ENCODE measurements at places on chromosomes 5 and 9.
A peak's percentile ranks its signal among the peaks of the same experiment; 100 is the strongest.

GRCh38 chr5:111453295-111453694, 59.0 kb downstream of the STARD4 start:
- no peak for DNase-seq

DNA sequence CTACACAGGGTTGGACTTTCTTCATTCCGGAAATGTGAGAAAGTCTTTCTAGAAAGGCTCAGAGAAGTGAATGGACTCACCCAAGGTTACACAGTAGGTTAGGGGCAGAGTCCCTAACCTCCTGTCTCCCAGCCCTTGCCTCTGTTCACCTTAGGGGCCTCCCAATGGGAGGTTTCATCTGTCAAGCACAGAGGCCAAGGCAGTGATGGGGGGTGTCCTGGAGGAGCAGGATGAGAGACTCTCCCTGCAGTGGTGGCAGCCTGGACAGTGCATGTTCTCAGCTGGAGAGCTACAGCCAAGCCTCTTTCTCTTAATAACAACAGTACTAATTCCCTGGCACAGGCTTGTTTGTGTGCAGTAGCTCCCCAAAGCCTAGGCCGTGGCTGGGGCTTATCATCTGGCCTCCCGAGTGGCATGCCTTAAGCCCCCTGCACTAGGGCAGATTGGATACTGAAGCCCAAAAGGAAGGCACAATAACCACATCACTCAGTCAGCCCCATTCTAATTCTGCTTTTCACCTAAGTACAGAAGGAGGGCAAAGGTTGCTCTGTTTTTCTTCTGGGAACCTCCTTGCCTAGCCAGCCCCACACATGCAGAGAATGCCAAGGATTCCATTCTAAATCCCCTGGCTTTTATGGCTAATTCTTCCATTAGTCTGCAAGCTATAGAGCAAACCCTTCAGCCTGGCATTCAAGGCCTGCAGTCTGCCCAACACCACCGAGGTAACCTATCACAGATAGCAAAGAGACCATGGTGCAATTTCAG, 50.2 kb upstream of the XPA start:
- DNase-seq: no peak

GRCh38 chr9:136977223-136977622, at the start of gene PTGDS:
TSS of gene PTGDS (plus strand) at chr9:136977504. CDS start at chr9:136977579, 75 bp downstream.
- DNase-seq: no peak

DNA sequence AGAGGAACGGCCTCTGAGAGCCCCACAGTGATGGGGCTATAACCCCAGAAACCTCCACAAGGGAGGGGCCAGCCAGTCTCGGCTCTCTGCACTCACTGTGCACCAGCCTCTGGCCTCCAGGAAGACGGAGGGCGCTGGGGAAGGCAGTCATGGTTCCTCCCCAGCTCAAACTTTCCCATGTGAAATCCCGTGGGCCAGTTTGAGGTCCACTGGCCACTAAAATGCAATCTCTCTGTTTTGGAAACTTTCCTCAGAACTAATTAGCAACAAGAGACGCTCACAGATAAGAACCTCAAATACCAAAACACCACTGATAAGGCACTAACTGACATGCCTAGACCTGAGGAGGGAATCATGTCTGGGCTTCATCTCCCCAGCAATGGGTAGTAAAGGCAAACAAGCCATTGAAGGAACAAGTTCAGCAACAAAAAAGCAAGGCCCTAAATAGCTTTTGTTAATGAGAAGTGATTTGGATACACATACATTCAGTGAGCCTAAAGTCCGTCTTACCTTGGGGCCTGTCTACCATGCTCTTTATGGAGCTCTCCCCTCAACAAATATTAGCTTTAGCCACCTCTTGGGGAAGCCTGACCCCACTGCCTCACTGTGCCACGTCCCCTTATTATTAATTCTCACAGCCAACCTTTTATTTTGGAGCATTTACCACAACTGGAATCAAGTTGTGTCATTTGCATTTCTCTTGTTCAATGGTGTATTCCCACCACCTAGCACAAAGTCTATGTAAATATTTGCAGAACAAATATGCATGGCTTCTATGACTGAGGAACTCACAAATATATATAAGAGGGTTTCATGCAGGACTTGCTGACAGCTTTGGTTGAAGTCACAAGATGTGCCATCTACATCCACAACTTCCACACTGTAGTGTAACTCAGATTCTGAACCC, 56.1 kb upstream of the GLRX start:
- DNase-seq: peak; percentile 36

GRCh38 chr9:86695910-86696424, 251.3 kb downstream of the GAS1 start:
- DNase-seq: no peak

- no peak for DNase-seq
These were observed 257.0 kb upstream of the PRR16 start for GRCh38 chr5:120207129-120207528.

- no peak for DNase-seq
These were observed 16.0 kb downstream of the TRAF2 start for GRCh38 chr9:136902259-136902821.

DNA sequence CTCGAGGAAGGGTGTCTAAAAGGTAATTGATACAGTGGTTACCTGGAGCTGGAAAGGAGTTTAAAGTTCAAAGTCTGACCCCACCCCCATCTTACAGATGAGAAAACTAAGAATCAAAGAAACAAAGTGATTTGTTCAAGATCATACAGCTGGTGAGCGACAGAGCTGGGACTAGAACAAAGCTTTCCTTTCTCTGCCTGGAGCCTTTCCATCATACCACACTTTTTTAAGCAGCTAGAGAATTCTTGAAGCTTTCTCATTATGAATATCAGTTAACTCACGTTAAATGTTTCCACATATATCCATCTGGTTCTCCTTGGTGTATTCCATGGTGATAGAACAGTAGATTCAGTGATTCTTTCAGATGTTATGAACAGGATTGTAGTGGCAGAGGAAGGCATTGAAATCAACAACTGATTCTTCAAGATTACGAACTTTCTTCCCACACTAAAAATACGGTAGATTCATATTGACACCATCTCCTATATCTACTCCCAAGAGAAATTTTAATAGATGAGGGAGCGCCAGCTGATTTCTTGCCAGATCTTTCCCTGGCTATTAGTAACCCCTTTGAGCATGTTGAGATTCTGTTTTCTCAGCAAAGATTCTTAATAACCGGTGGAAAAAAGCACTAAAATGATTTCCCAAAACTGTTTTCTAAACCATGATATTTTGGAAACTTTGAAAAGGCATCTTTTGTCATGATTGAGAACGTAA, 233.7 kb downstream of the ADAMTSL1 start:
- DNase-seq: no peak

DNA sequence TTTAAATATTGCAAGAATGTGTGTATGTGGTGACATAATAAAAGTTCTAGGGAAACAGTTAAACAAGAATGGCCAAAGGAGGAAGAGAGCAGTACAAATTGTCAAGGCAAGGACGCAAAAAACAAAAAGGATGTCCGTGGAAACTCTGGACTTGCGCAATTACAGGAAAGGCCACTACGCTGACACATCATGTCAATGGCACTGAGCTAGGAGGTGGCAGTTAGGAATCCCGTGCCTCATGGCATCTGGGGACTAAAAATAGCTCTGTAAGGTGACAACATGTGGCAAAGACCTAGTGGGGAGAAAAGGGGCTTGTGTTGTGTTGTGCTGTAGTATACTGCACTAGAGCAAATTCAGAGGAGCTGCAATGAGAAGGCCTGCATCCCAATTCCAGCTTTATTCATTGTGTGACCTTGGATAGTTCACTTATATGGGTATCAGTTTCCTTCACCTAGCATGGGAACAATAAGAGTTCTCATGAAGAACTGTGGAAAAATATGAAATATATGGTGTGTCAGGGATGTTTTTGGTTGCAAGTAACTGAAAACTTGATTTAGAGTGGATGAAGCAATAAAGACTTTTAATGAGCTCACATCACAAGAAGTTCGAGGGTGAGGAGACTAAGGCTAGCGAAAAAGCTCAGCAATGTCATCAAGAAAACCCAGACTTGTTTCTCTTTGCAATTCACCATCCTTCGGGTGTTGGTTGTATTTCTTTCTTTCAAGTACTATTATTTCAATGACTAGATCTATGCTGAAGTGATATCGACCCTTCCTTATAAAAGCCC, 124.1 kb upstream of the STC2 start:
- no peak for DNase-seq
